ENCODE measurements at places on chromosomes 6 and 20.

DNA sequence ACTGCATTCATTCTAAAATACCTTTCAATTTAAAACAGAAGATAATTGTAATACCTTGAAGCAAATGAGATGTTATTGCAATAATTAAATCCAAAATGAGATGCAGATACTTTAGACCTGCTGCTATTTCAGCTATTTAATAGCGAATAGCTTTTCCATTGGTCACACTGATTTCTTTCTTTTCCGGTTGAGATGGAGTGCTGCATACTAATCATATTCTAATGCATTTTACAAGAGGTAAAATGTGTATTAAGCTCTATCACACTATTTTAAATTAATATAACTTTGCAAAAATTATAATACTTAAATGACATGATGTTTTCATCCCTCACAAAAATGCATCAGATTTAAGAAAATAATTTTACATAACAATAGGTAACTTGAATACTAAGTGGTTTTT, 74.0 kb downstream of the ADGRB3 start:
- DNase-seq, result no peak

- no peak for DNase-seq
Observed at GRCh38 chr6:165925474-165926156, 242.0 kb downstream of the TBXT start.

GRCh38 chr6:110102411-110102810, 77.1 kb downstream of the WASF1 start:
- DNase-seq, result no peak

DNA sequence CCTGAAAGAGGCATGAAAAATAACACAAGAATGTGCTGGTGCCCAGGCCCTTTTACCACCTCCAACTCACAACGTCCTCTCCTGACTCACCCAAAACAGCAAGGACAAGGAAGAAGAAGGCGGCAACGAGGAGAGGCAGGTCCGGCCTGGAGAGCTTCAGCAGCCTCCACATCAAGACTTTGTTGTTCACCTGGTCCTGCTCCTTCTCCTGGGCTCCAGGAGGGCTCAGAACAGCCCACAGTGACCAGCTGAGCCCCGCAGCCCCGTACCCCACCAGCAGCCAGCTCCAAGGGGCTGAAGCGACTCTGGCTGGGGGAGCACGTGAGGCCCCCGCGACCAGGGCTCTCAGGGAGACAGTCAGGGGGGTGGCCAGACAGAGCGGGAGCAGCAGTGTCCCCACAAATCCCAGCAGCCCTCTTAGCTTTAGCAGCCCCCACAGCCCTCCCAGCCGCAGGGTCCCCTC, 857 bp downstream of the TAP2 start:
- DNase-seq, result no peak

DNA sequence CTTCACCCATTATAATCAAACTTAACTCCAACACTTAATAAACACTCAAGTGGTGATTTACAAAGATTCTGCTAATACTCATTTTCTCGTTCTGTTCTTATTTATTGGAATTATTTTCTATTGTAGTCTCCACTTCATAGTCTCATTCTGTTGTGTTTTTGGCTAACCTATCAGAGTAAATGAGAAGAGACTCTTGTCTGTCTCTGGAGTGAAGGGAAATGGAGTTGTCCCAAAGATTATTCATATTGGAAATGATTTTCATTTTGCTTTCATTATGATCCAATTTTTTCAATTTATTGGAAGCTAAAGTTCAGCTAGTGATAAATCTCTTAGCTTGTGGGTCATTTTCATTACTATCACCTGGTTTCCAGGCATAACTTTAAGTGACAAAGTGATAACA, 454.9 kb upstream of the JAG1 start:
- no peak for DNase-seq

DNA sequence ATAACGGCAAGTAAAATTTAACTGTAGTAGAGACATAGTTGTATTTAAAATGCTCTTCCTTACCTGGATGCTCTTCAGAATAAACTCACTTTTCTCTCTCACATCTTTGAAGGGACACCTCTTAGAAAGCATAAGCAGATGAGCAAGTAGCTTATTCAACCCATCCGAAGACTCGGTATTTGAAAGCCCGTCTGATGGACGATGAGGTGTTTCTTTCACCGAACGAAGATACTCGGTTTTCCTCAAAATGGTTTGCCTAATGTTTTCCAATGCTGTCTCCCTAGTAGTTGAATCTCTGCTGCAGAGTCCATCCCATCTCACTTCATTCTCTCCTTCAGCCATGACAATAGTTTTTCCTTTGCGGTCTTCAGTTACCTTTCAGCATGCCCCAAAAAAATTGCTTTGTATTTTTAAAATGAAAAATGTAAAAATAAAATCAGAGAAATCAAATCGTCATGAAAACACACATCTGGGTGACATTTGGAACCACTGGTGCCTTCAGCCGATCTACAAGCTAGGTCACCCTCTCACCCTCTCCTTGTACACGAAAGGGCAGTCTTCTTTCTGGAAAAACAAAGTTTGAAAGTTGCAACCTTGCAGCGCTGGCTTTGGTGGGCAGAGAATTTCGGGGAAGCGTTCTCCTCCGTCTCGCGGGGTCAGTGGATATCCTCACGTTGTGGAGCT, 772 bp downstream of the SESN1 start:
- no peak for DNase-seq

DNA sequence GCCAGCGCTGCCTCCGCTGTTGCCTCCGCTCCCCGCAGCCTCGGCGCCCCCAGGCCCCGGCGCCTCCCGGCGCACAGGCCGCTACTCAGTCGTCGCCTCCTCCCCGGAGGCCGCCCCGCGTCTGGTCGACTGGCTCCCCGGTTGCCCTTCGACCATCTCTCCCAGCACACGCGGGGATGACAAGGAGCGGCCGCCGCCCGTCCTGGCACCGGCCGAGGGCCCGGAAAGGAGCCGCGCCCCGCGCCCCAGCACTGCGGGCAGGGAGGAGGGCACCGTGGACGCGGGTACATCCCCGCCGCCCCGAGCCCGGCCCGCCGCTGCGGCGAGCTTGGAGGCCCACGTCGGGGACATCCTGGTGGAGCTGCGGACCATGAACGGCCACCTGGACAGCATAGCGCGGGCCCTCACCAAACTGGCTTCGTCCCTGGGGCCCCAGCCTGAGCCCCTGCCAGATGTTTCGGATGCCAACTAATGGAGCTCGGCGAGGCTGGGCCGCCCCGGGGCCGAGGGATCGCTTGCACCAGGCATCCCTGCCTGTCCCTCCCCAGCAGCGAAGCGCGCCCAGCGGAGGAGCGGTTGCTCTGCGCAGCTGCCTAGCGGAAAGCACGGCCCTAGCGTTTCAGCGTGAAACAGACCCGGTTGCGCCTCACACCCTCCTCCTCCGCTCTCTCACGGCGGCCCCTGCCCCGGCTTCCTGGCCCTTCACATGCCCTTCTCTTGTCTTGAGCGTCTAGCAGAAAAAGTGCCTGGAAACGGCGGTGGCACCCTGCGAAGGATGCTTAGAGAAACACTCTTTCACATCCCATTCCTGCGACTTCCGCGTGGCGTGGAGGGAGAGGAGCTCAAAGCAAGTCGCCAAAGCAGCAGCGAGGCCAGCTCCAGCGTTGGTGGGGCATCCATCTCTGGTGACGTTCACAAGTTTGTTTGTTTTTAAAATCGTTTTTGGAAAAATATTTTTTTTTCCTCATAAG, 285.8 kb upstream of the SUPT3H start:
- peak; percentile 10 for DNase-seq

DNA sequence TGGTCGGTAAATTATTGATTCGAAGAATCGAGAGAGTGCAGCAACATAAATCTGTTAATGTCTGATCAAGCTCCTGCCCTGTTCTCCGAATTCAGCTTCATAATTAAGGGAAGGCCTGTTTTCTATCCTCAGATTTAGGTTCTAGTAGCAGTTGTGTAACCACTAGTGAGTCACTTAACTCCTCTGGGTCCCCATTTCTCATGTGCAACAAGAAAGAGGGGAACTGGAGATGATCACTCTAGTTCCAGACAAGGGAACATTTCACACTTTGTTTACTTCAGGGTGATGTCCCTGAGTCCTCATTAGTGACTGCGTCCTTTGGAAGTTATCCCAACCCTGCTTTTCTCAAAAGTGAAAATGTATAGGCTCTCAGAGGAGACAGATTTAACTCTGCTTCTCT, 68.1 kb upstream of the RNF146 start:
- no peak for DNase-seq

- no peak for DNase-seq
Observed at GRCh38 chr6:142155895-142156757, 9.1 kb downstream of the VTA1 start.

DNA sequence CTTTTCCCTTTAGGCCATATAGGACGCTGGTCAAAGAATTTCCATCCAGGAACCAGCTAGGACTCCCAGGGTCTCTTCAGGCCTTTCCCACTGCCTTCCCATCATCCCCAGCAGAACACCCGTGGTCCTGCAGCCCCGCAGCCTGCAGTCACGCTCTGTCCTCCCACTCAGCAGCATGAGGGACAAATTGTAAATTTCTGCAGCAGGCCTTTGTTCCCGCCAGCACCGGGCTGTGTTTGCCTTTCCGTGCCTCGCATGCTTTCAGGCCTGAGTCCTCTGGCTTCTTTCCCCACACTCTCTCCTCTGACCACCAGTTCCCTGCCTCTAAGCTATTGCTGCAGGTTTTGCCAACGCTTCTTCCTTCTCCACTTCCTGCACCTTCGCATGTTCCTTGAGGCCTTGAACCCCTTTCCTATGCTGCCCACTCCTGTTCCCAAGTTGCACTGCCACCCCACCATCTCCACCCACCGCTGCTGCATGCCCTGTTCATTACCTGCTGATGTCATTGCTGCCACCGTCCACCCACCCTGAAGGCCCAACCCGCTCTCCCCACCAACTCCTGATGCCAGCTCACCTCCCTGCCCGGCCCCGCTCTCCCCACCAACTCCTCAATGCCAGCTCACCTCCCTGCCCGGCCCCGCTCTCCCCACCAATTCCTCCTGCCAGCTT, 49.8 kb downstream of the RNASET2 start:
- DNase-seq, result no peak

DNA sequence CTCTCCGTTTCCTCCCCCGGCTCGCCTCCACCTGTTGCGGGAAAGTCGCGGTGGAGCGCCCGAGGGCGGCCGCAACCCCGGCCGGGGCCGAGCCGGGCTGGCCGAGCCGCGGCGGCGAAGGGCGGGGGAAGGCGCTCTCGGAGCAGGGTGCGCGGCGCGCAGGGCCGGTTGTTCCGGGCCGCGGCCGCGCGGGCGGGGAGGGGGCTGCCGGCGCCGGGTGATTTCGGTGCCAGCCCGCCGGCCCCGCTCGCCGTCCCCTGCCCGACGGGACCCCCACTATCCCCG, 235 bp downstream of the MAP7 start:
- DNase-seq, result no peak

GRCh38 chr20:14950633-14951032, 613.2 kb upstream of the FLRT3 start:
- DNase-seq, result no peak

- no peak for DNase-seq
Observed at GRCh38 chr6:29552512-29553051, 7.0 kb downstream of the UBD start.

- DNase-seq, result no peak
Observed at GRCh38 chr20:50149481-50150254, 3.9 kb downstream of the PEDS1 start.

GRCh38 chr20:24978513-24978912, 14.0 kb downstream of the APMAP start:
- DNase-seq, result no peak

GRCh38 chr6:137277971-137278637, 58.9 kb upstream of the IFNGR1 start:
- DNase-seq, result no peak

DNA sequence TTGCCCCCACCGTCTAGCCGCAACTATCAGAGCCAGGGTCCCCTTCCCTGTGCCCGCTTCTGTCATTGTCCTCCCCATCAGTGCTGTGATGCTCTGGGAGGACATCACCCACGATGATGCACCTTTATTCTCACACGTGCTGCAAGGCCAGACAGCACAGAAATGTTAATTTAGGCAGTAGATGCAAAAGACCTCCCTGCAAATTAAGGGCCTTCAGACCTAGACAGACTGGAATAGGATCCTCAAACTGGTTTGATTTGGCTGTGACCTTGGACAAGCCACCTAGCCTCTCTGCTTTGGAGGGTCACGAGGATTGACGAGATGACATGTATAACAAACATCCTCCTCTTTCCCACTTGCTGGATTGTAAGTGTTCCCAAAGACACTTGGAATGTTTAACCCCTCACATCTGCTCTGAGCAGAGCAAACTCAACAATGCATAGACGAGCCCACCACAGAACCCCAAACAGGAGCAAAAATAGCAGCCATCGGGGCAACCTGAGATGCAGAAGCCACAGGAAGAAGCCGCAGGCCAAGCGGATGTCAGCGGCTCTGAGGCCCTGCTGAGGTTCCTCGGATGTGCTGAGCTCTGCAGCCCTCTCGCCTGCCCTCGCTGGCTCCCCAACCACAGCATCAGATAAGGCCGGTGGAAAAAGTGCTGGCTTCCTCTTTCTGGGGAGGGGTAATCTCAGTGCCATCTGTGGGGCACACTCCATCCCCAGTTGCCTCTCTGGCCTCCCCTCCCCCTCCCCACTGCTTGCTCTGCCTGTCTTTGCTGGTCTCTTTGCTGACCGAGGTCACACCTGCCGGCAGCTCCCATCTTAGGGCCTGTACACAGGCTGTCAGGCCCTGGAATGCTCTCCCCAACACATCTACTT, 35.3 kb downstream of the TOX2 start:
- DNase-seq, result peak; percentile 42

- DNase-seq, result no peak
Observed at GRCh38 chr6:109056661-109057060, 38.0 kb downstream of the SESN1 start.

DNA sequence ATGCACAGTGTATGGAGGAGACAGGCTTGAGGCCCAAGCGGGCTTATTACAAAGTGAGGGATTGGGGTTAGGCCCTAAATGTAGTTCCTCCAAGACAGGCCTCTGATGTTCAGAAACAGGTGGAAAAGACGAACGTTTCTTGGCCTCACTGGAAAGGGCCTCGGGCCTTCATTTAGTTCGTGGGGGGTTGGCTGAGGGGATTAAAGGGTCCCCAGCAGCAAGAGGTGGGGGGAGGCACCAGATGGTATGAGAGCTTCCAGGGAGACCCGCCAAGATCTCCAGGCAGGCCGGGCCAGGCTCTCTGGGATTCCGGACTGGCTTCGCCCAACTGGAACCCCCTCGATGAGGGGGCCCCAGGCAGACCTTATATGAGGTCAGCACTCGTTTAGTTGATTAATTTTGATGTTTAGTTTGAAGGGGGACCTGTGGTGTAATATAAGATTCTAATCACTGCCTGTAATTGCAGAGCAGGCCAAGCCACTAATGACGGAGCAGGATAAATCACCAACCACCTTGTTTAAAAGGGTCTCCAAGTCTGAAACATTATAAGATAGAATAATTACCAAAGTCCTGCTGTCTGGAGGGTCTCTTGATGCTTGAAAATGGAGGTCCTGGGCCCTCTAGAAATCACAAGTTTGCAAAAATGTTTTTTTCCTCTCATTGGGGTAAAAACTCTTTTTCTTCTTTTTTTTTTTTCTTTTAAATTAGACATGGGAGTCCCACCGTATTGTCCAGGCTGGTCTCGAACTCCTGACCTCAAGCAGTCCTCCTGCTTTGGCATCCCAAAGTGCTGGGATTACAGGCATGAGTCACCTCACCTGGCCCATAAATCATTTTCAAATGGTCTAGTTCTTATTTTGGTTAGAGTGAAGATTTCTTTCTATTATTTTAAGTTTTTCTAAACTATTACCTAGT, 2.2 kb downstream of the HMGA1 start:
- DNase-seq, result no peak

Measured in stimulated activated CD4-positive, alpha-beta T cell treated with anti-CD3 and anti-CD28 coated beads, TNF-alpha, amount 100 ng/mL, for 1 hour (primary cell).